ENCODE measurements at places on chromosomes 1 and 21.

DNA sequence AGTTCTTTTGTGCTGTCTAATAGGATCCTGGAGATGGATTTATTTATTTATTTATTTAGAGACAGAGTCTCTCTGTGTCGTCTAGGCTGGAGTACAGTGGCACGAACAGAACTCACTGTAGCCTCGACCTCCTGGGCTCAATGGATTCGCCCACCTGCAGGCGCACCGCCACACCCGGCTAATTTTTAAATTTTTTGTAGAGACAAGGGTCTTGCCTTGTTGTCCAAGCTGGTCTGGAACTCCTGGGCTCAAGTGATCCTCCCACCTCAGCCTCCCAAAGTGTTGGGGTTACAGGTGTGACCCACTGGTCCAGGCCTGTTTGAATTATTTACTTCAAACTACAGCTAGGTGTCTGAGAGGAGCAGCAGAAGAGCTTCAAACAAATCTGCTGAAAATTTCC is 9.6 kb upstream of the SPEN start:
- no peak for DNase-seq

- DNase-seq: no peak
Measured at GRCh38 chr1:24157918-24158481, 15.1 kb upstream of the IL22RA1 start.

DNA sequence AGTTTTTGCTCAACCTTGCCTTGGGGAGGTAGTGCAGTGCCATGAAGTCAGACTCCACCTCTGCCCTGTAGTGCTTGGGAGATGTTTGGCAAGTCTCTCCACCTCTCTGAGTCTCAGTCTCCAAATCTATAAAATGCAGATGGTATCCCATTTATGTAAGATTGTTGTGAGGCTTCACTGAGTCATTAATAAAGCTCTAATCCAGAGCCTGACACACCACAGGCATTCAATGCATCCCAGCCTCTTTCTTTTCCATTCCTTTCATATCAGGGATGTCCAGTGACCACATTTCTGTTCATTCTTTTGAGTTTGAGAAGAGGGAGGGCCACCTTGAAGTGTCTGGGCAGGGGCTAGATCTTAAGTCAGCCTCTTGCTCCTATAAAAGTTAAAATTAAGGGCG is 37.6 kb upstream of the LMO4 start:
- no peak for DNase-seq

GRCh38 chr1:33008051-33008914 is 28.4 kb downstream of the AK2 start:
- no peak for DNase-seq

- no peak for DNase-seq
Measured at GRCh38 chr21:44402323-44403105, 49.1 kb downstream of the TRPM2 start.

DNA sequence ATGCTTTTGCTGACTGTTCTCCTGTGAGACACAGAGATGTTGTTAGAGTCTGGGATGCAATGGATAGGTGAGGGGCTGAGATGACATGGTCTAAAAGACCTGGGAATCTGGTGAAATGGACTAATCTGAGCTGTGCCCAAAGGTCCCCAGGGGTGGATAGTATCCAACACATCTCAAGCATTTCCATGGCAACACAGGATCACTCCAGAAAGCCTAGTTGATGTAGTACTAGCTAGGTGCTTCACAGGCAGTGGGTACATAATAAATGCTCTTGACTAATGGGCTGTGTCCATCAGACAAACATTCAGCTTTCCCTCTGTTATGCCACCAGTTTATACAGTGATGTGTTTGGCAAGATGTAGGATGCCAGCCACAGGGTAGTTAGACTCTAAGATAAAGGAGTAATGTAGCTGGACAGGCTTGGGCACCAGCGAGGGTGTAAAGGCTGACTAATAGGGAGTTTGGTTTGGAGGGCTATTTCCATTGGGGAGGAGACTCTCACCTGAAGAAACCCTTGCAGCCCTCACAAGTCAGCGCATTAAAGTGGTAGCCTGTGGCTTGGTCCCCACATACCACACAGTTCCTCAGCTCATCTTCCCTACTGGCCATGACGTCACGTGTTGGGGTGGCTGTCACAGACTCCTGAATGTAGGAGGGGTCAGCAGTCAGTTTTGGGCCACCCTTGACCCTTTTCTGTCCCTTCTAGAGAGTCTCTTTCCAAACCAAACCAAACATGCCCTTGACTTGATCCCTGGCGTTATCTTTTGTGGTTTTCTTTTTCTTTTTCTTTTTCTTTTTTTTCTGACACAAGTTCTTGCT is 1.8 kb downstream of the NR1I3 start:
- no peak for DNase-seq

GRCh38 chr1:51973587-51974474 is 16.7 kb downstream of the RAB3B start:
- DNase-seq: no peak

DNA sequence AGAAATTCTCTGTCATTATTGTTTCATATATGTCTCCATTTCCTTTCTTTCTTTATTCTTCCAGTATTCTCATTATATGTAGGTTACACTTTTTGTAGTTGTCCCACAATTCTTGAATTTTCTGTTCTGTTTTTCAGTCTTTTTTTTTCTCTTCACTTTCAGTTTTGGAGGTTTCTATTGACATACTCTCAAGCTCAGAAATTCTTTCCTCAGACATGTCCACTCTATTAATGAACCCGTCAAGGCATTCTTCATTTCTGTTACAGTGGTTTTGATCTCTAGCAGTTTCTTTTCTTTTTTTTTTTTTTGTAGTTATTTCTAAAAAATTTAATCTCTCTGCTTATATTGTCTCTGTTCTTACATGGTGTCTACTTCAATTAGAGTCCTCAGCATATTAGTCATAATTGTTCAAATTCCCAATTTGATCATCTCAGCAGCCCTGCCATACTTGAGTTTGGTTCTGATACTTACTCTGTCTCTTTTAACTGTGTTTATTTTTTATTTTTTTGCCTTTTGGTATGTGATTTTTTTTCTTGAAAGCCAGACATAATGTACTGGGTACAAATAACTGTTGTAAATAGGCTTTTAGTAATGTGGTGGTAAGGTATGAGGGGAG is 49.5 kb upstream of the KCNK2 start:
- DNase-seq: no peak

- DNase-seq: no peak
Measured at GRCh38 chr1:224067207-224067606, 46.7 kb upstream of the FBXO28 start.

GRCh38 chr1:31725134-31725533 is 21.3 kb upstream of the COL16A1 start:
- no peak for DNase-seq

GRCh38 chr1:45543581-45544417 is 6.8 kb upstream of the AKR1A1 start:
- DNase-seq: no peak

GRCh38 chr1:176976225-176976624 is 188.3 kb downstream of the ASTN1 start:
- no peak for DNase-seq

DNA sequence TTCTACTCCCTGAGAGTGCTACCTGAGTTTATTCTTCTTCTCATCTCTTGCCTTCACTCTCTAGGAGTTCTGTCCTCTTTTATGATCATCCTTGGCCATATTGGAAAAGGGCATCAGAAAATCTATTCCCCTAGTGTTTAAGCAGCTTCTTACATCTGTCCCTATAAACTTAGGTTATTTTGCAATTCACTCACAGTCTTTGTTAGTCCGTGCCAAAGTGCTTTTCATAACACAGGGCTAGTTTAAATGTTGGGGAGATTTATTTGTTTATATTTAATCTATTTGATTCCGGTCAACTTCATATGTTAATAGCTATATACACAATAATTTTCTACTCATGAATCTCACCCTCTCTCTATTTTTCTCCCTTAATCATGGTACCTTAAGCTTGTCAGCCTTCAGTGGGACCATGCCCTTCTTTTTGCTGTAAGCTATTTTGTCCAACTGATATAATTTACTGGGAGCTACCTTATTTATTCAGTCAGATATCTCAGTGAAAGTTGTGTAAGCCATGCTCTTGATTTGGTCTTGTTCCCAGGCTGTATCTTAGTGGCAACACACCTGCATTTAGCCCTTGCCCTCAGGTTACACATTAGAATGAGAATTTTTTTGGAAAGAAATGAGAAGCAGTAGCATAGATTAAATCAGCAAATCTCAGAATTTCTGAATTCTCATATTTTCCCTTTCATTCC is 106.3 kb upstream of the SMYD2 start:
- no peak for DNase-seq

GRCh38 chr1:75811211-75811981 is 14.7 kb downstream of the MSH4 start:
- DNase-seq: no peak

GRCh38 chr1:10674700-10675609 is 121.5 kb downstream of the CASZ1 start:
- DNase-seq: no peak

DNA sequence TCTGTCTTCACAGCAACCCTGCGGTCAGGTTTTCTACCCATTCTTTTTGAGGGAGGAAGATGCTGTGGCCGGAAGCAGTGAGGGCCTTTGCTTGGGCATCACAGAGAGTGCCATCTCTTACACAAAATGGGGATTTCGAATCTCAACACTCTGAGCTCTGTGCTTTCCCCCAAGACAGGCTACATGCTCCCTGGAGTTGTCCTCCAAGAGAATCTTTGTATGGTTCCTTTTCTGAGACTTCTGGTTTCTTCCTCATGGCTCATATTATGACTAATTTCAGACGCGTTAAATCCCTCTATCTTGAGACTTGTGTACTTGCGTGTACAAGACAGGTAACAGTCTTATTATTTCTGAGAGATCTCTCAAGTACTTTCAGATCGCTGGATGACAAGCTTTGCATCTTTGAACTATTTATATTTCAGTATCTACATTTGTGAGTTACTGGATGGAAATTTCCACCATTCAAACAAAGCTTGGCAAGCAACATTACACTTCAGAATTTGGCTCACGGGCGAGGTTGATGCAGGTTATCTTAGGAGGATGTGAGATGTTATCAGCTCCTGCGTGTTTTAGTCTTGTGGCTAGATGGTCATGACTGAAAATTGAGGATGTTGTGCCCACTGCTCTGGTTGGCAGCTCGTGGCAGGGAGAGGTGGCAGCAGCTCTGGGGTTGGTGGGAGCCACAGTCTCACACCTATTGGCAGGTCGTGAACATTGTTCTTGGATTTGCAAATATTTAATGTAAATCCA is 19.4 kb downstream of the ABCG1 start:
- no peak for DNase-seq

- peak; percentile 70 for DNase-seq
Measured at GRCh38 chr1:15384301-15384901, 25.3 kb upstream of the EFHD2 start.

- DNase-seq: no peak
Measured at GRCh38 chr1:159279773-159280172, 22.4 kb upstream of the FCER1A start.

- no peak for DNase-seq
Measured at GRCh38 chr1:157163273-157164127, 25.3 kb upstream of the ETV3 start.

DNA sequence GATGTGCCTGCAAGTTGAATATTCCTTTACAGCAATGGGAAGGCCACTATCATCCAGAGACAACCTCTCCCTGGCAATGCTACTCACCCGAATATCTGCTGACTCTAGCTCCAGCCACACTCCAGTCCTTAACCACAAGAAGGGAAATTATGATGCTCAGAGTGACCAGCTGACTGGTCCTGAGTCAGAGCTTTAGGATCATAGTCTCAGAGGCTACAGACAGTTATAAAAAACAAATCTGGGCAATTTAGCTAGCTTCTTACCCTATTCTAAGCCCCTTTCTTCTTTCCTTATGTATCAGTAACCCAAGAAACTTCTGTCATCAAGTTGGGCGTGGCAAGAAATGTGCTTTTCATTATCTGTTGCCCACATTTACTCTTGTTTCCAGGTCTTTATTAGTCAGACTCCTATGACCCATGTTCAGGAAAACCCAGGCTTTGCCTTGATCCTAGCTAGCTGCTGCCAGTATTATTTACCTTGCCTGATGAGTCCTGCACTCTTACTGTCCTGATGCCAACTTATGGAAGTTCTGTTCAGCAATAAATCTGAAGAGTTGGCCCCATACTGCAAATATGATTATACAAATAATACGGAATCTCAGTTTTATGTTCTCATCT is 207.0 kb downstream of the TTLL7 start:
- DNase-seq: no peak

GRCh38 chr1:81887421-81888144 is 86.8 kb downstream of the ADGRL2 start:
- DNase-seq: no peak

- DNase-seq: no peak
Measured at GRCh38 chr1:110480356-110481096, 29.6 kb downstream of the PROK1 start.

DNA sequence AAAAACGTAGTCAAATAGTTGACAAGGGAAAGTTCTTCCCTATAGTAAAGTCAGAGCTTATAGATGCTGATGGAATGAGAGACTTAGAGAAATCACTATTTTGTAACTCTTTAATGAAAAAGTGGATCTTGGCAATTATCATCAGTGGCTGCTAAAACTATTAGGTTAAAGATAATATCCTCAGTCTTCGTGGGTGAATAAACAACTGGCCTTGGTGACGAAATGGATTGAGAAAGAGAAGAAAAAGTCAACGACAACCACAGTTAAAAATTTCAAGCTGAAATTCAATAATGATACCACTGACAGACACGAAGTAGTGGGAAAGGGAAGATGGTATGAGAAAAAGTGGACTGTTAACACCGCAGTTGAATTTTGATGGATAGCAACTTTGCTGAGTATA is 90.0 kb upstream of the GNG4 start:
- no peak for DNase-seq

GRCh38 chr1:116763787-116764465 is 9.7 kb downstream of the CD2 start:
- DNase-seq: no peak

- DNase-seq: no peak
Measured at GRCh38 chr1:101325144-101325543, 88.3 kb downstream of the S1PR1 start.

DNA sequence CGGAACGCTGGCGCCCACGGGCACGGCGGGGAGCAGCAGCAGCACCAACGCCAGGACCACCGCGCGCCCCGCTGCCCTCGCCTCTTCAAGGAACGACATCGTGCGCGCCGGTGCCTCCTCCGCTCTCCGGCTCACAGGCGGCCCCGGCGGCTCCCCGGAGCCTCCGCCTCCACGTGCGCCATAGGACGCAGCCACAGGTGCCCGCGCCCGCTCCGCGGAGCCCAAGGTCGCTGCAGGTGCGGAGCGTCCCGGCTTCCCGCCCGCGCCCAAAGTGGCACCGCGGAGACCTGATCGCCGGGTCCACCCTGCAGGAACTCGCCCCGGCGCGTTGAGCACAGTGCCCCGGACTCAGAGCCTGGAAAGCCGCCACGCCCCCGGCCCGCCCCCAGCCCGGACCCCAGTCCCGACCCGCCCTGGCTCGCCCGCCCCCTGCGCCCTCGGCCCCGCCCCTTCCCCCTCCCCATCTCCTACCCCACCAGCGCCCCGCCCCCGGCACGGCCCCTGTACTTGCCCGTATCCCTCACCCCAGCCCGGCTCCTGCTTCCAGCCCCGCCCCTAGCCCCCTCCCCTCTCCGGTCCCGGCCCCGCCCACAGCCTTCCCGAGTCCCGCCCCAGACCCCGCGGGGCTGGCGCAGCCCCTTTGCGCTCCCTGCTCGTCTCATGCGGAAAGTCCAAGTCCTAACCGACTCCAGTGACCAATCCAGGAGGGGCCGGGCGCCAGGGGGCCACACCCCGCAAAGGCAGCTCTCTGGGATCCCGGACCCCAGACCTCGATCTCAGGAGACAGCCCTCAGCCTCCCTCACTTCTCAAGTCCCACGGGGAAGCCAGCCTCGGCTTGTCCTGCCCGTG is at the start of gene MEGF6:
Gene MEGF6, minus strand, starts transcription at position 339 of the 850 bp plus-strand sequence. Its CDS starts 240 bp downstream, at position 99.
- DNase-seq: no peak
